ENCODE measurements at places on chromosomes 11 and 22.

- no peak for DNase-seq
These were observed 258.5 kb downstream of the FAM76B start for GRCh38 chr11:95531116-95531515.

DNA sequence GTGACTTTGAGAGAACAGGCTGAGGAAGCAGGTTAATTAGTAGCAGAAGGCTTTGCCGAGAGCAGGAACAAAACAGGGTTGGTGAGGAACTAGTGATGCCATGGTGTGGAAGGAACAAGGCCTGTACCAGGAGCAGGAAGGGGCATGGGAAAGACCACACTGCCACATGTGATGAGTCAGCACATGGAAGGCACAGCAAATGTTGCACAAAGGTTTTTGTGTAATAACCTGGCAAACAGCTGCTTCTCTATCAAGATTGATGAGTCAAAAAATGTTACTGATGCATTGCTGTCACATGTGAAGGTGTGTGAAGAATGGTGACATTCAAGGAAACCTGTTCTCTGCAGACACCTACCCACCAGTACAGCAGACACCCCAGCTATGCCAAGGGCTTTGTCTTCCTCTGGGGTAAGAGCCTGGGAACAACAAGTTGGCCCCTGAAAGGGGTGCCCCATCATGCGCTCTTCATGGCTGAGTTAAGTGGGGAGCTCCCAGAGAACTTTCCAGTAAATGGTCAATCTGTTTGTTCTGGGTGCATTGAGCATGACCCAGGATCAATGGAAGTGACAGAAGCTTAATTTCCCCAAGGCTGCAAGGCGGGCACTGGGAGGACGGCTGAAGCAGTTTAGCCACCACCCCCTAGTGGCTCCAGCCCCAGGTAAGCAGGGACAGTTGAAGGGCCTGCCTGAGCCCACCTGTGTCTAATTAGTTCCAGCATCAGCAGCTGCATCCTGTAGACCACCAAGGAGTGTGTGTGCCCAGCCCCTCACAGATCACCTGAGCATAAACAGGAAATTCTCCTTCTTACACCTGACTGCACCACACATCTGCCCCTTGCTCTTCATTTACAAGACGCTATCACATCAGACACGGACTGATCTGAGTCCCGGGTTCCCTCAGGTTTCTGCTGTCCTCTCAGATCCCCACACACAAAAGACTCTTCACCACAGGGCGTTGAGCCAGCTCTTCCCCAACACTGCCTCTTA lies 47.6 kb downstream of the GGTLC2 start:
- no peak for DNase-seq

- DNase-seq, result no peak
These were observed 24.8 kb downstream of the MRPL16 start for GRCh38 chr11:59785818-59786217.

- peak; percentile 94 for DNase-seq
These were observed at the start of gene NADSYN1 for GRCh38 chr11:71453037-71453917. NADSYN1 (plus strand) TSS chr11:71453203; CDS start chr11:71453297, 94 bp downstream.

DNA sequence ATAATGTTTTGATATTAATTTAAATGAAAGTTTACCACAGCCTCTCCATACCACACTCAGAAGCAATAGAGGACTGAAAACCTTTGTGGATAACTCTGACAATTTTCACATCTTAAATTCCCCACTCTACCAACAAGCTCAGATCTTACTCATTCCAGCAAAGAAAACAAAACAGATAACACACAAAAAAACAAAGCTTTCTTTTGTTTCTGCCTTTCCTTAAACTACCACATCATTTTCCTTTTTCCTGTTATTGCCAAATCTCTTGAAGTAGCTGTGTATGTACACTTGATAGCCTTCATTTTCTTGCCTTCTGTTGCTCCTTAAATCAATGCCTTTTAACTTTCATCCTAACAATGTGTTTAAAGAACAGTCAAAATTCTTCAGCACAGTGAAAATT lies 484.9 kb downstream of the NTM start:
- no peak for DNase-seq

GRCh38 chr11:64879244-64879900 lies 951 bp upstream of the EHD1 start:
- no peak for DNase-seq

GRCh38 chr11:85307366-85307765 lies 319.8 kb downstream of the DLG2 start:
- DNase-seq, result no peak

GRCh38 chr11:46369458-46370152 lies 11.9 kb upstream of the MDK start:
- peak; percentile 41 for DNase-seq

DNA sequence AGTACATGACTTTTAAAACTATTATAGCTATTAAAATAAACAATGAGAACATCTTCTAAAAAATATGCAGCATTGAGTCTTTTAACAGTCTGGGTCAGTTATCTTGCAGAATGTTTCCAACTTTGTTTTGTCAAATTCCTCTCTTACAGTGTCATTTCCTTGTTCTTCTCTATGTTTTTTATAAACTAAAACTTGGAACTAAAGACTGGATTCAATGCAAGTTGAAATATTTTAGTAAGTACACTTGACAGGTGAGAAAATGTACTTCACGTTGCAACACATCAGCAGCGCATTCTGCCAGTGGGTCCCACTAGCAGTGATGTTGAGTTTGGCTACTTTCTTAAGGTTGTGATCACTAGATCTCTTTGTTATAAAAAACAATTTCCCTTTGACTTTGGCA lies 1407.6 kb upstream of the RAG2 start:
- no peak for DNase-seq

DNA sequence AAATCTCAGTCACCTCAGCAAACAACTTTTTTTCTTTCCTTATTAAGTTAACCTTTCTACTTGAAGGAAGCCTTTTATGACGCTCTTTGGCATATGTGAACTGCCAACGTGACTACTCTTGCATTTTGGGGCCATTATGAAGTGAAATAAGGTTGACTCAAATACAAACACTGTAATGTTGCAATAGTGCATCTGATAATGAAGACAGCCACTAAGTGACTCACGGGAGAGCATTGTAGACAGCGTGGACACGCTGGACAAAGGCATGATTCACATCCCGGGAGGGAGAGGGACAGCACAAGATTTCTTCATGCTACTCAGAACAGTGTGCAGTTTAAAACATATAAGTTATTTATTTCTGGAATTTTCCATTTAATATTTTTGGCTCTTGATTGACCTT lies 560.8 kb downstream of the ETS1 start:
- no peak for DNase-seq

All from CD4-positive, alpha-beta T cell treated with Interleukin-6 at 100 ng/mL for 8 hours (primary cell).